ENCODE measurements at places on chromosomes 3 and 15.

GRCh38 chr15:44813231-44813630 lies 76.9 kb downstream of the TRIM69 start:
- DNase-seq: peak; percentile 20

GRCh38 chr15:73927003-73927475 lies 777 bp downstream of the LOXL1 start:
- DNase-seq: peak; percentile 39

DNA sequence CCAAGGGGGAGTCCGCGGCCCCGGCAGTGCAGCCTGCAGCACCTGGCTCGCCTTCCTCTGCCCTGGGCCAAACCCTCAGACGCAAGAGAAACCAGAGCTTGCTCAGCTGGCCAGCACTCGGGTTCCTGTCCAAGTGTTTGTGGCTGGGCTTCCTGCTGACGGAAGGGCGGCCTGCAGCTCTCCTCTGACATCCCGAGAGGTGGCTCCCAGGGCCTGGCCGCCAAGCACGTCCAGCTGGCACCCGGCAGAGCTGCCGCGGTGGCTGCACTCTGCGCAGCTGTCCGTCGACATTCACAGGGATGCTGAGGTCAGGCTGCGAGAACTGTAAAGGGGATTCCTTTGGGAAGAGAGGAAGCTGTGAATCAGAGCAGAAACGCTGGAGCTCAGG lies 85.6 kb downstream of the CPN2 start:
- no peak for DNase-seq

- DNase-seq: no peak
Observed at GRCh38 chr3:64023861-64024223, 548 bp upstream of the PSMD6 start.

DNA sequence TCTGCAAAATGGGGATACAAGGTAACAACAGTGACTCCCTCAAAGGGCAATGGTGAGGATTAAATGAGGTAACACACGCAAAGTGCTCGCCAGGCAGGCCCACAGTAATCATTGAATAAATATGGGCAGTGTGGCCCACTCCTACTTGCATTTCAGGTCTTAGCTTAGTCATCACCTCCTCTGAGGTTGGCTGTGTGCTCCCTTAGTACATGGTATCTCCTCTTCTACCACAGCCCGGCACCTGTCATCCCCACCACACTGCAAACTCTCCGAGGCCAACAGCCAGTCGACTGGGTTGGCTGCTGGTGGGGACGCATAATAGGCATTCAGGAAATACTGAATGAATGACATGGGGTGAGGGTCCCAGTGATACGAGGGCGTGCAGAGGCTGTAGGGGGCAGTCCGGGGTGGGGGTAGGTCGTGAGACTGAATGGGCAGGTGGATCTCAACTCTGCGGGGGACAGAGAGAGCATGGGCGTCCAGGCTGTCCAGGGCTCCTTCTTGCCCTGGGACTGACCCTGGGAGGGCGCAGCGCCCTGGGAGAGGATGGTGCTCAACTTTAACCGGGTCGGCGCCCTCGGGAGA lies 375 bp upstream of the MYZAP start:
- DNase-seq: peak; percentile 13

- DNase-seq: no peak
Observed at GRCh38 chr3:197667968-197668367, 68.7 kb downstream of the RUBCN start.

DNA sequence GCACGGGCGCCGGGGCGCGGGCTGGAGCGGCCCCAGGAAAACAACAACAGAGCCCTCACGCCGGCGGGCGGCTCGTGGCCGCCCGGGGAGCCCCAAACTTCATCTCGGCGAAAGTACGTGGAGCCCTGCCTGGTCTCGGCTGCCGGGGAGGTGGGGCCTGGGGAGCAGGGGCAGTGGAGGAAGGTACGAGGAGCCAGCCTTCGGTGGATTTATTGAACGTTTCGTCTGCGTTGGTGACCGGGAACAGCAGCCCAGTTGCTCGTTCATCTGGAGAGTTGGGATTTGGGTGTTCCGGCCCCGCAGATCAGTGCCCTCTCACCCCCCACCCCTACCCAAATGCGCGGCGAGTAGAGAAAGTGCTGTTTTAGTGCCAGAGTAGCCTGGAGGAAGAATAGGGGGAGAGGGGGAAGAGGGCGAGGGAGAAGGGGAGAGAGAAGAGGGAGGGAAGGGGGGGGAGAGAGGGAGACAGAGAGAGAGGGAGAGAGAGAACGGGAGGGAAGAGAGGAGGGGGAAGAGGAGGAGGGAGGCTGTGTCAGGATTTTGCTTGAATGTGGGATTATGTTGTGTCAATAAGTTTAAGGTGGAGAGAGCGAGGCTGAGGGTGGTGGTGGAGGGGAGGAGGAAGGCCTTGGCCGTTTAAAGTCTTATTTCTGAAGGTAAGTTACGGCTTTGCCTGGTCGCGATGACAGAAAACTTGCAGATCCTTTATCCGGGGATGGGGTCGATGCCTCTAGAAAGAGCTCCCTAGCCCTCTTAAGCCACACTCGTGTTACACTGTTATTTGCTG lies 970 bp downstream of the BBX start:
- peak; percentile 48 for DNase-seq

DNA sequence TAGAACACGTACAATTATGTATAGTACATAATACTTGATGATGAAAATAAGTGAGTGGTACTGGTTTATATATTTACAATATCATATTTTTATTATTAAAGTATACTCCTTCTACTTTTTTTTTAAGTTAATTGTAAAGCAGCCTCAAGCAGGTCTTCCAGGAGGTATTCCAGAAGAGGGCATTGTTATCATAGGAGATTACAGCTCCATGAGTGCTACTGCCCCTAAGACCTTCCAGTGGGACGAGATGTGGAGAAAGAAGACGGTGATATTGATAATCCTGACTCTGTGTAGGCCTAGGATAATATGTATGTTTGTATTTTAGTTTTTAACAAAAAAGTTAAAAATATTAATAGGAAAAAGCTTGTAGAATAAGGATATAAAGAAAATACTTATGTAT lies 40.3 kb upstream of the SCN5A start:
- DNase-seq: no peak

- no peak for DNase-seq
Observed at GRCh38 chr3:109687626-109688025, 350.3 kb upstream of the DPPA4 start.

DNA sequence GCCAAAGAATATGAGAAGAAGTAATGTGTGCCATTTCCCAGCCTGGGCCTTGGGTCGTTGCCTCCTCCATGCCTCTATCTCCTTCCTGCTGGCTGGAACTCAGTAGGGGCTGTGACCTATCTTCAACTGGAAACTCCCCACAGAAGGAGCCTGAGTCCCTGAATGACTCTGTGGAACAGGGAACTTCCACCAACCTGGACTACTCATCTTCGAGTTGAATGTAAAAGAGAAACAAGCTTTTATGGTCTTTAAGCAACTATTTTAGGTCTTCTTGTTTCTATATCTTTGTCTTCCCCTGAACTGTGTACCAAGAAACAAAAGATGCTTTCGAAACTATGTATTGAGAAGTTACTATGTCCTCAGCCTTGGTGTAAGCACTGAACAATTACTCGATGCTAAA lies 355.3 kb upstream of the NR2F2 start:
- no peak for DNase-seq

GRCh38 chr3:172224560-172225214 lies 185.3 kb downstream of the FNDC3B start:
- DNase-seq: no peak

GRCh38 chr3:11917051-11917450 lies 70.4 kb upstream of the TAMM41 start:
- DNase-seq: no peak

DNA sequence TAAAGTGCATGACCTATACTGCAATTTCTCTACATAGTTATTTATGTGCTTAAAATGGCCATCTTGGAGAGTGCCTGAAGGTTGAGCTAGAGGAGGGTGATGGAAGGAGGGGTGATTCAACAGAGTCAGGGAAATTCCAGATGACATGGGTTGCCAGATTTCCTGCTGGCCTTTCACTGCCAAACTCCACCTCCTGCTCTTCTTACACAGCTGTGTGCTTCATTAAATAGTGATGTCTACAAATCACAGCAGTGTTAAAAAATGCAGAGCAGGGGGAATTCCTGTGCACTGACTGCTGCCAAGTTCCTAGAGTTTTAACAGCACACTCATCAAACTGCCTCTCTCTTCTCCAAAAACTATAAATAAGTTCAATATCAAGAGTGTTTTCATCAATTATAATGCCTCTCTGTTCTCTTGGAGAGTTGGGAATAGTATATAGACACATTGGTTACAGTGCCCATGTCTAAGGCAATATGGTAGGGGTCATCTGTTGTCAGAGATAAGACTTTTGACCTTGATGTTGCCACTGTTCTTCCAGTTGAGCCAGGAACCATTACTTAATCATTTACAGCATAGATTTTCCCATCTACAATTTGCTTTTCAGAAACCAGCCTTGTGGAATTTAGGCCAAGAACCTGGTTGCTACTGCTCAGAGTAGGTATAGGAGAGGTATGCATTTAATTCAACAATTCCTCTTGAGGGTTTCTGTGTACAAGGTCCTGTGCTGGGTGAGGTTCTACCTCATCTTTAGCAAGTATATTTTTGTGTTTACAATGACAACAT lies 79.6 kb downstream of the TP63 start:
- peak; percentile 2 for DNase-seq

DNA sequence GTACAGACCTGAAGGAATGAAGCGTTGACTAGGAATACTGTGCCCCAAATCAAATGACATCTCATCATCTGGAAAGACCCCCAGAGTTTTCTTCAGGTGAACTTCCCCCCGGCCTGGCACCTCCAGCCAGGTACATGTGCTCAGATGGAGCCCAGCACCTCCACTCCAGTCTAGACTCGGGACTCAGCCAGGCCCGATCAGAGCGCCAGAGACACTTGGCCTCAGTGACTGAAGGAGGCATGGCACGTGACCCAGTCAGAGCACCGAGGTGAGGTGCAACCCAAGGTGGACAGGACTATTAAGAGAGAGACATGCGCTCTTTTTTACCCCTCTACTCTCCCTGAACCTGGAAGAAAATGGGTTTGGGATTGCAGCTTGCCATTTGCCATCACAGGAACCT lies 48.5 kb downstream of the CD47 start:
- DNase-seq: no peak

DNA sequence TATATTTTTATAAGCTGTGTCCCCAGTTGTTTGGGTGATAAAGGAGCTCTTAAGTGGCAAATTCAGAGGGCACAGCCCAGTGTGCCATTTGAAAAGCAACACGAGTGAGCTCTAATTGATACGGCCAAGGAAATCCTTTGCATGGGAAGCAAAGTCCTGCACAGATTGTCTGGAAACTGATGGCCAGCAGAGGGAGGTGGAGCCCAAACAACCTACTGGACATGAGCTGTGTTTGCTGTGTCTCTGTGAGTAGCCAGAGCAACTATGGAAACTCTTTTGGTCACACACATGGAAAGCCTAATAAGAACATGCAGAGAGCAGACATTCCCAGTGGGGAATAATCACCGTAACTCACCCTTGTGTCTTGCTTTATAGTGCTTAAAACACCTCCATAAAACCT lies 24.4 kb downstream of the ONECUT1 start:
- DNase-seq: no peak

- peak; percentile 42 for DNase-seq
Observed at GRCh38 chr15:60649845-60650548, 171.1 kb upstream of the ICE2 start.

DNA sequence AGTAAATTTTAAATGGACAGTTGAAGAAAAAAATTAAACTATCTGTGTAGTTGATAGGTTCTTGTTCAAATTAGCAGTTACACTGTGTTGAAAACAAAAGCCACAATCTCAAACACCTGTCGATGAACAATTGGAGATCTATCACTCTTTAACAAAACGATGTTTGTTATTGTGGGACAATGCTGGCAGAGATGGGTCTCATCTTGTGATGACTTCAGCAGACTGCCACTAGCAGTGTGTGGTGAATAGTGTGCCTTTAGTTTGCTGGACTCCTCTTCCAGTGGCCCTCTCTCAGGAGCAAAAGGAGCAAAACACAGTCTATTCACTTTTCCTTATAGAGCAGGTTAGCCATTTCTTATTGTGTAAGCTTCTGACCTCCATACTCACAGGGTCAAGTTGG lies 14.7 kb upstream of the TRIM59 start:
- no peak for DNase-seq

- no peak for DNase-seq
Observed at GRCh38 chr15:62469874-62470688, 305.0 kb upstream of the C2CD4B start.

DNA sequence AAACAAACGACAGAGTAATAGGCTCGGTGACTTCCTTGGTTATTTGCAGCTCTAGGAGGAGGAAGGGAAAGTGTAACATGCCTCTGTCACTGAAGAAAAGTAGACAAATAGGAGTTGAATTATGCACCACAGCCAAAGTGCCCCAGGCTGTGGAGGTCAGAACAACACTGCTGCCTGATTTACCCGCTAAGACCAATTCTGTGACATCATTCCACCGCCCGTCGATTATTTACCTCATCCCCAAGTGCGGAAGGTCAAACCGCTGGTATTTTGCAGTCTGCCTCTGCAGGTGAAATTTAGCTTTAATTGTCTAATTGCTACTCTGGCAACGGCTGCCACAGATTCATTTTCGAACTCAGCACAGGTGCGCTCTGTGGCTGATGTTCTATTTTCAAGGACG lies 106.3 kb upstream of the PRICKLE2 start:
- DNase-seq: no peak

DNA sequence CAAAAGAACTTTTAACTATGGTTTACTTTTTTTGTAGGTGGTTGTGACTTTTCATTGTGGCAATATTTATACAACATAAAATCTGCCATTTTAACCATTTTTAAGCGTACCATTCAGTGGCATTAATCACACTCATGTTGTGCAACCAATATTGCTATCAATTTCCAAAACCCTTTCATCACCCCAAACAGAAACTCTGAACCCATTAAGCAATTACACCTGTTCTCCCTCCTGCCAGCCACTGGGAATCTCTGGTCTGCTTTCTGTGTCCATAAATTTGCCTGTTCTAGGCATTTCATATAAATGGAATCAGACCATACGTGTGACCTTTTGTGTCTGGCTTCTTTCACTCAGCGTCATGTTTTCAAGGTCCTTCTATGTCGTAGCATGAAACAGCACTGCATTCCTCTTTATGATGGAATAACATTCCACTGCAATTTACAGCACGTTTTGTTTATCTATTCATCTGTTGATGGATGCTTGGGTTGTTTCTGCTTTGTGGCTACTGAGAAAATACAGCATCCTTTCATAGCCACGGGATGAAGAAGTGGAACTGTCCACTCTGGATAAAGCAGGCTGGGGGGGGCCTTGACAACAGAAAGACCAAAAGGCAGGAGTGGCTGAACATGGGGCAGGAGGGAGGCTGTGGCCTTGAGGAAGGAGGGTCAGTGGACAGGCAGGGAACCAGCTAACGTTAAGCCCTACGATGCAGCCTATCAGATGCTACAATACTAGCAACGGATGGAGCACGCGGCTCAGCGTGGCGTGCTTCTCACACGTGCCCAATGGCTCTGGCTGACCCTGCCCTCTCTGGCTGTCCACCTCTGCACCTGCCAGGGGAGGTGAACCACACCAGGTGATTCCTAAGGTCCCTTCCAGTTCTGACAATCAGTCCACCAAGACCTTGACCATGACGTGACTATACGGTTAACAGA lies 110.9 kb downstream of the SEC22A start:
- no peak for DNase-seq

All from stimulated activated CD4-positive, alpha-beta T cell treated with anti-CD3 and anti-CD28 coated beads, Interleukin-1b, Interleukin-23, amount 100 ng/mL, for 48 hours (primary cell).